ENCODE measurements at places on chromosomes 6 and 20.

DNA sequence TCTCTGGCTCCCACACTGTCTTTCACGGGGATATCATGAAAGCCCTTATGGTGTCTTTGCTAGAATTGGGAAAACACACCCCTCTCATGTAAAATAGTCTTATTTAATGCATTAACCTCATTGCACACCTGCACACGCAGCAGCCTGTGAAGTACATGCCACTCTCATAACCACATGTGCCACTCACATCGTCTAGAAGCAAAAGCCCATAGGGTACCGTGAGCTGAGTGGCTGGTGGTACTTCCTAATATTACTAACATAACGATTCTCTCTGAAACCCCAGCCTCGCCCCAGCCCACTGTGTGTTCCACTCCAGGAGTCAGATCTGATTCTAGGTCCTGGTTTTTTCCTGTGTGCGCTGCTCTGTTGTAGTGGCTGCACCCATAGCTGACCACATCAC, 9.5 kb upstream of the TMEM242 start:
- DNase-seq: no peak

DNA sequence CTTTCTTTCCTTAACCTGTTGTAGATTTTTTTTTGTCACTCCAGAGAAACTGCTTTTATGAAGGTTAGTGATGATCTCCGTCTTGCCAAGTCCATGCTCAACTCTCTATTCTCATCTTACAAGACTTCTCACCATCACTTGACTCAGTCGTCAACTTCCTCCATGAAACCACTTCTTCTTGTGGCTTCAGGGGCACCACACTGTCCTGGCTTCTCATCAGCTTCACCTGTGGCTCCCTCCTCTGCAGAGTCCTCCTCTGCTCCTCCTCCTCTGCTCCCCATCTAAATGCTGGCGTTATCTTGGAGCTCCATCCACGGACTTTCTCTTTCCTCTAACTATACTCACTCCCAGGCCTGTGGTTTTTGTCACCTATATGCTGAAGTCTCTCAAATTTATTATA, 187.5 kb downstream of the BACH2 start:
- DNase-seq: no peak

GRCh38 chr20:48984575-48985219, 61.4 kb upstream of the CSE1L start:
- no peak for DNase-seq

- no peak for DNase-seq
These were observed 116.8 kb downstream of the ARHGAP18 start for GRCh38 chr6:129593233-129593564.

DNA sequence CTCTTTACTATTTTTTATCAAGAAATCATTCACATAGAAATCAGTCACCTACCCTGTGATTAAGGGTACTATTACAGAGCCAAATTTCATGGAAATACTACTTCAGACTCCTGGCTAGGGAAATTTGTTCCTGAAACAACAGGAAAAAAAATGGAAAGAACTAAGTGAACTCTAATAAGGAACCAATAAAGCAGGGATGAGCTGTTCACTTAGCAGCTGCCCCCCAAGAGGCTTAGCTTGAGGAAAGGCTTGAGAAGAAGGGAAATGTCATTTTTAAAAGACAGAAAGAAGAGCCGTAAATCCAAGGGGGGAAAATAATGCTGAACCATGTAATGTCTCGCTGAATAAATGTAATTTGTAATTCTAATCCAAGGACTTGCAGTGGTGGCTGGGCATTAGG, 88.8 kb downstream of the COL21A1 start:
- no peak for DNase-seq

DNA sequence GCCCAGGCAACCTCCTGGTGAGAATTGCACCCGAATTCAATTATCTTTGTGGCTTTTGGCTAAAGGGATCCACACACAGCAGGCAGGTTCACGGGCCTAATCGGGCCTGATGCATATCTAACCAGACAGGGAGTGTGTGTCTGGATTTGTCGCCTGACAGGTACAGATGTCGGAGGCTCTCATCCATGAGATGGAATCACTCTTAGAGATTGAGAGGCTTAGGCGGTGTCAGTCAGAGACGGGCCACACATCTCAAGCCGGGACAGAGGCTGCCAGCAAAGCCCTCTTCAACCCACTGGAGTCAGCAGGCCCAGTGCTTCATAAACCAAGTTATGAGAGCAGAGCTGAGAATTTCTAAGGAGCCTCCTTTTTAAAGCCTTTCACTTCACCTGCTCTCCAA, 247.0 kb downstream of the LRFN2 start:
- DNase-seq: no peak

- DNase-seq: no peak
These were observed 39.0 kb downstream of the FARS2 start for GRCh38 chr6:5300206-5300764.

Data from AG20443 (cell line).